Dermis lymphatic vessel endothelial cell (primary cell): ENCODE measurements at places on chromosomes 1 and 21. TPM values are rescaled to one million over a fixed set of nuclear protein-coding genes. Genes with fewer than 3 reads are reported as not detected.

CLCN6 gene
- 7.5 and 9.3 TPM in 2 replicates for total RNA-seq

MIXL1 gene
- total RNA-seq, result 0.11 TPM in 1 of 2 replicates, not detected in the other

ANGPTL1 gene
- not detected in 2 replicates for total RNA-seq

FCMR gene
- total RNA-seq, result 0.33 TPM in 1 of 2 replicates, not detected in the other

SIPA1L2 gene
- total RNA-seq, result 11.6 and 24.1 TPM in 2 replicates

ASCL5 gene
- not detected in 2 replicates for total RNA-seq

VANGL2 gene
- not detected in 2 replicates for total RNA-seq

UCHL5 gene
- total RNA-seq, result 16.1 and 17.0 TPM in 2 replicates

TMPRSS15 gene
- total RNA-seq, result not detected in 2 replicates

CDCA8 gene
- total RNA-seq, result 1.2 and 1.5 TPM in 2 replicates

ZNF593OS gene
- 0.11 TPM in 1 of 2 replicates, not detected in the other for total RNA-seq

PLPP3 gene
- total RNA-seq, result 31.0 and 73.9 TPM in 2 replicates

C1orf53 gene
- 1.9 and 4.8 TPM in 2 replicates for total RNA-seq

SYPL2 gene
- under 0.01 TPM in 1 of 2 replicates, not detected in the other for total RNA-seq

KRTAP21-2 gene
- total RNA-seq, result not detected in 2 replicates

SPRR2E gene
- total RNA-seq, result not detected in 2 replicates

PLA2G2A gene
- total RNA-seq, result not detected in 2 replicates

SPRR2B gene
- total RNA-seq, result not detected in 2 replicates

TFAP2E gene
- 0.22 and 0.26 TPM in 2 replicates for total RNA-seq

TTC13 gene
- total RNA-seq, result 6.2 and 6.3 TPM in 2 replicates

MRPL55 gene
- 29.2 and 32.7 TPM in 2 replicates for total RNA-seq

DPT gene
- not detected in 2 replicates for total RNA-seq

LORICRIN gene
- not detected in 2 replicates for total RNA-seq

IL19 gene
- not detected in 2 replicates for total RNA-seq

IL6R gene
- total RNA-seq, result 12.4 and 15.9 TPM in 2 replicates

SLC30A7 gene
- total RNA-seq, result 37.6 and 38.5 TPM in 2 replicates

OR2T11 gene
- not detected in 2 replicates for total RNA-seq

SIK1 gene
- total RNA-seq, result 0.98 and 4.7 TPM in 2 replicates

GJC2 gene
- total RNA-seq, result 6.5 and 14.3 TPM in 2 replicates

SH3BGR gene
- 0.33 and 1.0 TPM in 2 replicates for total RNA-seq

PLPPR5 gene
- total RNA-seq, result not detected in 2 replicates

AMPD1 gene
- not detected in 2 replicates for total RNA-seq

CRYAA gene
- total RNA-seq, result not detected in 2 replicates

PDZK1IP1 gene
- total RNA-seq, result 0.26 TPM in 1 of 2 replicates, not detected in the other

ESPN gene
- 0.22 and 0.69 TPM in 2 replicates for total RNA-seq

OR2T29 gene
- not detected in 2 replicates for total RNA-seq

C1orf226 gene
- total RNA-seq, result under 0.01 TPM in 2 replicates

TSPEAR gene
- 0.26 and 0.54 TPM in 2 replicates for total RNA-seq

BSND gene
- total RNA-seq, result not detected in 2 replicates

RIPPLY3 gene
- under 0.01 TPM in 1 of 2 replicates, not detected in the other for total RNA-seq

LCE1C gene
- not detected in 2 replicates for total RNA-seq

SELP gene
- total RNA-seq, result 0.34 and 0.54 TPM in 2 replicates

ZNF695 gene
- total RNA-seq, result 1.1 and 1.5 TPM in 2 replicates
